ENCODE measurements at places on chromosomes 3 and 15.

GRCh38 chr3:133833267-133833666, 27.7 kb downstream of the SRPRB start:
- DNase-seq, result no peak

- no peak for DNase-seq
Observed at GRCh38 chr15:53830707-53831386, 71.4 kb upstream of the WDR72 start.

DNA sequence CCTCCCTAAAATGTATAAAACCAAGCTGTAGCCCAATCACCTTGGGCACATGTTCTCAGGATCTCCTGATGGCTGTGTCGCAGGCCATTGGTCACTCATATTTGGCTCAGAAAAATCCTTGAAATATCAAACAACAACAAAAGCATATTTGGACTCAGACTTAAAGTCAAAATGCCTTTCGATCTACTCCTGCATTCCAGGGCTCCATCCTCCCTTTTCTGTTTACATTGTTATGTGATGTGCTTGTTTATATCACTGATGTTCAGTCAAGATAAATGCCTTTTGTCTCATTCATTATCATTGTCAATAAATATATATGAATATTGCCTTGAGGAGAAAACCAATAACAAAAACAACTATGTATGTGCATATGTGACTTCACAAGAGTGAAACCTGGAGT, 31.7 kb downstream of the HGD start:
- DNase-seq, result no peak

GRCh38 chr3:36907911-36908646, 36.8 kb downstream of the TRANK1 start:
- DNase-seq, result peak; percentile 12

- no peak for DNase-seq
Observed at GRCh38 chr3:194395212-194395611, 3.9 kb downstream of the GP5 start.

GRCh38 chr15:84889313-84889990, 5.0 kb downstream of the SLC28A1 start:
- DNase-seq, result no peak

GRCh38 chr3:100982710-100983109, 10.5 kb downstream of the ABI3BP start:
- no peak for DNase-seq

GRCh38 chr3:172383306-172383796, 64.9 kb downstream of the GHSR start:
- DNase-seq, result no peak

All from stimulated activated CD4-positive, alpha-beta T cell treated with anti-CD3 and anti-CD28 coated beads, TNF-alpha, amount 100 ng/mL, for 1 hour (primary cell).